ENCODE measurements at places on chromosomes 2 and 18.
A peak's percentile ranks its signal among the peaks of the same experiment; 100 is the strongest.

- DNase-seq: peak; percentile 36
These were observed 18.6 kb downstream of the DDX18 start for GRCh38 chr2:117832905-117833613.

GRCh38 chr2:98158305-98158704 lies 71.3 kb downstream of the VWA3B start:
- DNase-seq: no peak

GRCh38 chr2:207603486-207603885 lies 21.7 kb downstream of the METTL21A start:
- DNase-seq: no peak

DNA sequence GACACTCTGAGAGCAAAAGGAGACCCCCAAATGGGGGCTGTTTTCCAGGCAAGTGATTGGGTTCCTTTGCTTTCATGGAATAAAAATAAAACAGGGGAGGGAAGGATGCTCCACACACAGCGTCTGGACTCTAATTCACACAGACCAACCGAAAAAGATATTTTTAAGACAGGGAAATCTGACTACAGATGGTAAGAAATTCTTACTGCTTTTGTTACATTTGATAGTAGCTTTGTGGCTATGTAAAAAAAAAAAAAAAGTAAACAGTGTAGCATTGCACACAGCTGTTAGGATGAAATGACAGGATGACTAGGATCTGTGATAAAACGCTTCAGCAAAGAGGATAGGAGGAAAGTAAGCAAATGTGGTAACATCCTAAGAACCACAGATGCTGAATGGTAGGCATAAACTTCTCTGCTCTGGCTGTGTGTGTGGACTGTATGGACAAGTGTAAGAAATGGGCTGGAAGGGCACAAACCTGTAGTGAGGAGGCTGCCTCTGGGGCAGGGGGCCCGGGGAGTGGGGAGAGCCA lies 207.6 kb downstream of the ANAPC1 start:
- peak; percentile 88 for DNase-seq

DNA sequence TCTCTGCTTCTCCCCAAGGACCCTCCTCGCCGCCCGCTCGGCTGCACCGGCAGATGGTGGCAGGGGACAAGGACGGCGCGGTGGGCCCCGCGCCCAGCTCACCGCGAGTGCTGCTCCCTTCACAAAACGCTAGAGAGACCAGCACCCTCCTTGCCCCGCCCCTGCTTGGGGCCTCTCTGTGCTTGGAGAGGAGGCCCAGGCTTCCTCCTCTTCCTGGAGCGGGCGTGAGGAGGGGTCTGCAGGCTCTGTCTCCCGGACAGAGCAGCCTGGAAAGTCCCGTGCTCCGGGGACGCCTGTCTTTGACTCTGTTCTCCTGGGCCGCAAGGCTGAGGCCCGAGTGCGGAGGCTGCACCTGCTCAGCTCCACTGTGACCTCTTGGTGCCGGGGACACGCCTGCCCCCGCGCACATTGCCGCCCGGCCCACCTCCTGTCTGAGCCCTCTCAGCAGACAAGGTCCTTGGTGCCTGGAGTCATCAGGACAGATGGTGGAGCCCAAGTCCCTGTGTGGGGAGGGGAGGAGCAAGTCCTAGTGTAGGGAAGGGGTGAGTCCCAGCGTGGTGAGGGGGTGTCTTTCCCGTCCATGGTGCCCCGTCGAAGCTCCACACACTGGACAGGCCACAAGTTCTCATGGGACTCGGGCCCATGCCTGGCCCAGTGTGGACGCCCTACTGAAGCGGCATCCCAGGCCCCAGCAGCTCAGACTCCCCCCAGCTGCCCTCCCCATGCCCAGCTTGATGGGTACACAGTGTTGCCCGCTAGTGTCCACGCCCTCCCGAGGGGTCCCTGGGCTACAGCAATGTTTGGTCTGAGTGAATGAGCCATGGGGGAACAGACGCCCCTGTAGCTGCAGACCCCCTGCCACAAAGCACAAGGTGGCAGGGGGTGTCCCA lies 33.8 kb downstream of the RTP5 start:
- DNase-seq: no peak

GRCh38 chr2:190809139-190809764 lies 71.4 kb upstream of the GLS start:
- DNase-seq: no peak

All from fibroblast of lung (primary cell).